ENCODE measurements at places on chromosomes 1 and 21. TPM values are rescaled to one million over a fixed set of nuclear protein-coding genes. Genes with fewer than 3 reads are reported as not detected.
A peak's percentile ranks its signal among the peaks of the same experiment; 100 is the strongest.

The KIF17 gene
- 2.7 TPM for total RNA-seq

The MROH9 gene
- not detected for total RNA-seq

The SGIP1 gene
- 2.5 TPM for total RNA-seq

The PTPN7 gene
- total RNA-seq = 1.8 TPM

GRCh38 chr1:61487801-61488200 is 237.1 kb downstream of the TM2D1 start:
- H3K27me3 ChIP-seq = no peaks in the 10 kb centered on the region
- no peak overlapping the region for H3K4me3 ChIP-seq
- DNase-seq = no peak
- no peak overlapping the region for H3K27ac ChIP-seq
- H3K36me3 ChIP-seq = no peaks in the 10 kb centered on the region
- no peaks in the 10 kb centered on the region for H3K4me1 ChIP-seq

DNA sequence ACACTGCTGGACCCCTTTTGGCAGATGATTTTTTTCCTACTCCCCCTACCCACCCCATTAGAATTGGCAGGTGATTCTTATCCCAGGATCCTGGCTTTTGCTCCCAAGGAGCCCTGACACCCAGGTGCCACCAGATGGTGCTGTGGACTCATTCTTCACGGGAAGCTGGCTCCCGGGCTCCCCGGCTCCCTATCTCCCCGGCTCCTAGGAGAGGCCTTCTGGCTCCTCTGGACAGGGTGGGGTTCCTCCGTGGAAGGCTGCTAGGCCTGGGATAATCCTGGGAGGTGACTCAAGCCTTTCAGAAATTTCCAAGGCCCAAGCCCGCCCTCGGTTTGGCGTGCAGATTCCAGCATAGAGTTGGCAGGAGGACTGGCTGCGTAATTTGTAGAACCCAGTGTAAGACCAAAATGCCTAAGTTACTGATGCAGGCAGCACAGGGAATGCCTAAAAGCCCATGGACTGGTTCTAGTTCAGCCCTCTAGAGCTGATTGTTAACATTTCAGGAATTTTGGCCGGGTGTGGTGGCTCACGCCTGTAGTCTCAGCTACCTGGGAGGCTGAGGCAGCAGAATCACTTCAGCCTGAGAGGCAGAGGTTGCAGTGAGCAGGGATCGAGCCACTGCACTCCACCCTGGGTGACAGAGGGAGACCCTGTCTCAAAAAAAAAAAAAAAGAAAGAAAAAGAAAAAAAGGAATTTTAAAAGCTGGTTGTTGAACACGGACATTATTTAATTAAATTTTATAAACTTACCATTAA is 6.8 kb upstream of the BSDC1 start:
- H3K27ac ChIP-seq = no peak overlapping the region
- H3K36me3 ChIP-seq = no peaks in the 10 kb centered on the region
- H3K27me3 ChIP-seq = no peaks in the 10 kb centered on the region
- peak; percentile 84 for DNase-seq

DNA sequence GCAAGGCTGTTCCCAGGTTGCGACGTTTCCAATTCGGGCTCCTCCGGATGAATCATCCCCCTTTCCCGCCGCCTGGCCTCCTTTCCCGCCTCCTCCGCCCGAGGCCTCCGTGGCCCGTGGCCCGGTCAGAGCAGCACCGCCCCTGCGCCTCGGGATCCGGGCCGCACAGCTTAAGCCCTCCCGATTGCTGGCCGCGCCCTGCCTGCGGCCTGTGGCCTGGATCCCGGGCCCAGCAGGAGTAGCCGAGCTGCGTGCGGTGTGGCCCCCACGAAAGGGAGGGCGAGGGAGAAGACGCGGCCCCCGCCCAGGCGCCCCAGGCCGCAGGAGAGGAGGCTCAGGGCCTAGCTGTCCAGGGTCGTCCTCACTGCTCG is 1.0 kb downstream of the TMEM200B start:
- H3K36me3 ChIP-seq = peaks cover 2% of the 10 kb centered on the region
- DNase-seq = no peak
- H3K4me3 ChIP-seq = peak overlapping the region; percentile 68
- peaks cover 22% of the 10 kb centered on the region for H3K4me1 ChIP-seq
- no peaks in the 10 kb centered on the region for H3K27me3 ChIP-seq

DNA sequence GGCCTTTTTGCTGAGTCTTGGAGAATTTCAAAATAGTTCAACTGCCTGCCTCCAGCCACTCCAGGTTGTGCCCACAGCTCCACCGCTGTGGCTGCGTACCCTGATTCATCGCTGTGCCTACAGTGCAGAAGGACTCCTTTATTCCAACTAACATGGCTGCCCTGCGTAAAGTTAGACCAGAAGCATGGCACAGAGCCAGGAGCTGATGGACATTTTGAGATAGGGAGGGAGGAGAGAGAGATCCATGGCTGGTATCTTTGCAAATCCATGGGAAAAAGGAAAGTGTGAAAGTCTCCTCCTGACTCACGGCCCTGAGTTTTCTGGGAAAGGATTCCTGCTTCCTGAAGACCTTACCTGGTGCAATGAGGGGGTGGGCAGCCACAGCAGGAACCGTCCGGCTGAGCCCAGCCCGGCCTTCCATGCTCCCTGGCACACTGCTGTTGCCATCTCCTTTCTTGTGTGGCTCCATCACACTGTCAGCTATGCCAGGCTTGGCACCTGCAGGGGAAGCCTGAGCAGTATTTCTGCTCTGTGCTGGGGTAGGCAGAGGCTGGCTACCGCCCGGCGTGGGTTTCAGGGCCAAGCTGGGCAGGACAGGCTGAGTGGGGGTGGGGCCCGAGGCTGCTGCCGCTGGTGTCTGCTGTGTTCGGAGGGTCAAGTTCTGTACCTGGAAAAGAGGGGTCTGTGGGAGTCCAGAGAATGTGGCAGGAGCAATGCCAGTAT is 46.0 kb upstream of the A3GALT2 start:
- H3K27me3 ChIP-seq = no peaks in the 10 kb centered on the region
- DNase-seq = no peak
- no peak overlapping the region for H3K4me3 ChIP-seq
- peaks cover 4% of the 10 kb centered on the region for H3K4me1 ChIP-seq
- H3K36me3 ChIP-seq = peaks cover 6% of the 10 kb centered on the region

DNA sequence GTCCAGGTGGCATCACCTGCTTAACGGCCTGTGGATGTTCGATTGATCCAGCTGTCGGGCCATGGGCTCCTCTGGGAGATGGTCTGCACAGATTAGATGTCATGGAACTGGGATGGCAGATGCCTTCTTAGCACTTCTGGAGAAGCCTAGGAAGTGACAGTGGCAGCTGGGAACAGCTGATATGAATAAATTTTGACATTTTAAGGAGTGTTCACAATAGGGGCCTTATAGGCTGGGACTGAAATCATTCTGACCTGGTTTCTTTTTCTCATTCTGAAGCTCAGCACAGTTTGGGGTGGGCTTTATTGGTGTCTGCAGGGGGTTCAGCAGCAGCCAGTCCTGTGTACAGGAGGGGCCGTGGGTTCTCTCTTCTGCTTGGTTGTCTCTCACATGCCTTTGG is 175.3 kb downstream of the CACNA1E start:
- DNase-seq = no peak
- no peak overlapping the region for H3K4me3 ChIP-seq
- no peaks in the 10 kb centered on the region for H3K36me3 ChIP-seq
- peaks cover 10% of the 10 kb centered on the region for H3K4me1 ChIP-seq

DNA sequence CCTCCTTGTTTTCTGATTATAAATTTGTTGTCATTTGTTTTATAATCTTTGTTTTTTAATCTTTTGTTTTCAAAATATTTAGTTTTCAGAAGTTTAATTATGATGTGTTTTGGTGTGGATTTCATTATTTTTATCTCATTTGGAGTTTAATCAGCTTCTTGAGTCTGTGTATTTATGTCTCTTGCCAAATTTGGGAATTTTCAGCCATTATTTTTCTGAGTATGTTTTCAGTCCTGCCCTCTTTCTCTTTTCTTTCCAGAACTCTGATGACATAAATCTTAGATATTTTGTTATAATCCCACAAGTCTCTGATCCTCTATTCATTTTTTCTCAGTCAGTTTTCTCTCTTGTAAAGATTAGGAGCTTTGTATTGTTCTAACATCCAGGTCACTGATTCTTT is 89.8 kb downstream of the RHOU start:
- no peaks in the 10 kb centered on the region for H3K27me3 ChIP-seq
- no peaks in the 10 kb centered on the region for H3K36me3 ChIP-seq
- H3K4me3 ChIP-seq = no peak overlapping the region

DNA sequence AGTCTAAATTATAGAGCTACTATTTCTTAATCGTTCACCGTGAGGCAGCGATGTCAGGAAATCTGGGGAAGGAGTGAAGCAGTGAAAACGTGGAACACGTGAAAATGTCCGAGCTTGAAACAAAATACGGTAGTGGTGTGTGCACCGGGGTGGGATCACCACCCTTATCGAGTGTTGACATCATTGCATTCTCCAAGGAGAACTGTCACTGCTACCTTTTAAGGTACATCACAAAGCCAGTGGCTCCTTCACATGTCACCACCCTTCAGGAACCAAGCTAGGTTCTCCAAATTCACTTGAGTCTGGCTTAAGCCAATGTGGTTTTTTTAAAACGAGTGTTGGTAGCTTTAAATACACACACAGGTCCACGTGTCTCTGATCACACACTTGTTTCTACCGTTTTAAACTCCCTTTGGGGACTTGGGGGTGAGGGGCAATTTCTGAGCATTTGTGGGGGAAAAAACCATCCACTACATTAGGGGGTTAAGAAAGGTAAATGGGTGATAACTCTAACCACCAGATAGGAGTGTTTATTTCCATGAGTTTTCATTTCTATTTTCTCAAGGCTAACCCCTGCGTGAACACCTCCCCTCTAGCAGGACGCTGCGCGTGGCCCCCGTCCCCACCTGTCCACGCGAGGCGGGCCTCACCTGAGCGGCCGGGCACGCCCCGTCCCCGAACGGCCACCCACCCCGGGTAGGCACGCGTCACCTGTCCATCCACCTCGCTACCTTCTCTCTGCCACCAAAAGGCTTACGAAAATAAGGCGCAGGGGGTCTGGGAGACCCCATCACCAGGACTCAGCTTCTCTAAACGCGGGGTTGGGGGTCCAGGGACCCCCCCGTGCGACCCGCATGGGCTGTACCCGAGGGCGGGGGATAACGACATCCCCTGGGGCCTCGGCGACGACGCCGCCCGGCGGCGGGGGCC is 978 bp downstream of the PRDM15 start:
- H3K36me3 ChIP-seq = peaks cover 1% of the 10 kb centered on the region
- H3K27ac ChIP-seq = no peak overlapping the region
- no peaks in the 10 kb centered on the region for H3K27me3 ChIP-seq
- H3K4me3 ChIP-seq = peak overlapping the region; percentile 67
- peak; percentile 37 for DNase-seq
- peaks cover 2% of the 10 kb centered on the region for H3K4me1 ChIP-seq

DNA sequence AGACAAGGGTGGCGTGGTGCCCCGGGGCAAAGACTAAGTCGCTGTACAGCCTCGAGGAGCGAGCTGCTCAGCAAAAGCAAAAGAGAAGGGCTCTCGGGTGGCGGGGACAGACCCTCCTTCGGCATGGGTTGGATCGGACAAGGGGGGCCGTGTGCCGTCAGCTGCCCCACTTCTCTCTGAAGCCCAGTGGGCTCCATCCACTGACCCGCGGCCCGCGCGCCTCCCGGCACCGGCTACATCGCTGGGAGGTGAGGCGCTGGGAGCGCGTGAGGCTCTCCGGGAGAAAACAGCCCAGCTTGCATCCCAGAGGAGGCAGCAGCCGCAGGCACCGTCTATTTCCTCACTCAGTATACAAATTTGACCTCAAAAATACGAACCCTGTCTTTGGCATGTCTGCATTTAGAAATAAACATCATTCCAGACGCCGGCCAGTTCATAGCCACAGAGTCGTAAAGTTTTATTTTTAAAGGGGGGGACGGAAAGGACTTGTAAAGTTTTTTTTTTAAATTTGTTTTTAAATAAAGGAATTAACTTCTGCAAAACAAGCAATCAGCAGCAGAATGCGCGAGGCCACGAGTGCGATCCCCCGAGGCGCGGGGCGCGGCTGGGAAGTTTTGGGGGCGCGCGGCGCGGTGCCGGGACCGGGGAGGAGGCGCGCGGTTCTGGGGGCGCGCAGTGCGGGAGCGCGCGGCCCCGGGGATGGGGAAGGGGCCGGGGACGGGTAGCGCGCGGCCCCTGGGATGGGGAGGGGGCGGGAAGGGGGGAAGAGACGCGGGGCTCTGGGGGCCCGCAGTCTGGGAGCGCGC is 689 bp upstream of the GPR137B start:
- H3K36me3 ChIP-seq = no peaks in the 10 kb centered on the region
- H3K27me3 ChIP-seq = no peaks in the 10 kb centered on the region
- H3K4me3 ChIP-seq = peak overlapping the region; percentile 85
- H3K4me1 ChIP-seq = peaks cover 13% of the 10 kb centered on the region

- H3K27me3 ChIP-seq = no peaks in the 10 kb centered on the region
- H3K27ac ChIP-seq = no peak overlapping the region
- no peak overlapping the region for H3K4me3 ChIP-seq
- H3K36me3 ChIP-seq = no peaks in the 10 kb centered on the region
Observed at GRCh38 chr1:177351361-177352108, 180.8 kb downstream of the BRINP2 start.

DNA sequence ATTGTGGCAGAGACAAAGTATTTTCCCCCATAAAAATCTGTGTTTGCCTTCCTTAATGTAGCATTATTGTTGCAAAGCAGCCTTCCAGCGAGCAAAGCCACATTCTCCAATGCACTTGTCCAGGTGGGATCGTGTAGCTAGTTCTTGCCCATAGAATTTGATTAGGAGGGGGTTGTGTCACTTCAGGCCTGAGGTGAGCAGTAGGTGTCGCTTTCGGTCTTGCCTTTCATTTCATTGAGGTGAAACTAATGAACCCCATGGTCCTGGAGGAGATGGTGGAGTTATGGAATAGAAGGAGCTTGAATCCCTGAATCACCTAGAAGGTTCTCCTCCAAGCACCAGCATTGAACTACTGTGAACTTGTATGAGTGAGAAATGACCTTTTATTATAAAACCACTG is 318.9 kb upstream of the PBX1 start:
- H3K27me3 ChIP-seq = no peaks in the 10 kb centered on the region
- H3K36me3 ChIP-seq = no peaks in the 10 kb centered on the region
- H3K27ac ChIP-seq = no peak overlapping the region

DNA sequence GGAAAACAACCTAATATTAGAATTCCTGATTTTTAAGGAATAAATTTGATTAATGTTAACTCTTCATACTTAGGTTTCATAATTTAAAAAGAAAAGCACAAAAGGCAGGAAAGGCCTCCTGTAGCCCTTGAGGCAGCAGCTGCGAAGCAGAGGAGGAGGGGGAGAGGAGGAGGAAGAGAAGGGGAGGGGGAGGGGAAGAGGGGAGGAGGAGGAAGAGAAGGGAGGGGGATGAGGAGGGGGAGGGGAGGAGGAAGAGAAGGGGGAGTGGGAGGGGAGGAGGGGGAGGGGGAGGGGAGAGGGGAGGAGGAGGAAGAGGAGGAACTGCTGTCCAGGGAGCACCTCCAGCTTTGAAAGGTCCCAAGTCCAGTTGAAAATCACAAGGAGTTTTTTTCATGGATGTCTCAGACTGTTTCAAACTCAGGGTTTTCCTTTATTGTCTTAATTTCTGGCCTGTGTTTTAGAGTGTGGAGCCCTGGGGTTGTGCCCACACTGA is 35.1 kb upstream of the DIP2A start:
- H3K4me3 ChIP-seq = no peak overlapping the region
- peaks cover 37% of the 10 kb centered on the region for H3K36me3 ChIP-seq
- H3K4me1 ChIP-seq = no peaks in the 10 kb centered on the region
- no peak for DNase-seq
- no peak overlapping the region for H3K27ac ChIP-seq

- DNase-seq = no peak
- H3K27ac ChIP-seq = no peak overlapping the region
- peaks cover 52% of the 10 kb centered on the region for H3K4me1 ChIP-seq
- H3K27me3 ChIP-seq = no peaks in the 10 kb centered on the region
Observed at GRCh38 chr1:150256198-150256553, 1.4 kb upstream of the CA14 start.

- no peak overlapping the region for H3K27ac ChIP-seq
- H3K36me3 ChIP-seq = no peaks in the 10 kb centered on the region
- DNase-seq = no peak
- no peaks in the 10 kb centered on the region for H3K4me1 ChIP-seq
- H3K4me3 ChIP-seq = no peak overlapping the region
- H3K27me3 ChIP-seq = no peaks in the 10 kb centered on the region
Observed at GRCh38 chr1:108085628-108086027, 114.5 kb downstream of the SLC25A24 start.
